ENCODE measurements at places on chromosomes 4 and X. TPM values are rescaled to one million over a fixed set of nuclear protein-coding genes. Genes with fewer than 3 reads are reported as not detected.

TAF7L gene
- total RNA-seq, result not detected

ETDA gene
- not detected for total RNA-seq

GRCh38 chrX:118038614-118039365 lies 77.8 kb downstream of the KLHL13 start:
- DNase-seq, result no peak

GRCh38 chrX:70129816-70130215 lies 3.4 kb upstream of the IGBP1 start:
- DNase-seq, result no peak

DNA sequence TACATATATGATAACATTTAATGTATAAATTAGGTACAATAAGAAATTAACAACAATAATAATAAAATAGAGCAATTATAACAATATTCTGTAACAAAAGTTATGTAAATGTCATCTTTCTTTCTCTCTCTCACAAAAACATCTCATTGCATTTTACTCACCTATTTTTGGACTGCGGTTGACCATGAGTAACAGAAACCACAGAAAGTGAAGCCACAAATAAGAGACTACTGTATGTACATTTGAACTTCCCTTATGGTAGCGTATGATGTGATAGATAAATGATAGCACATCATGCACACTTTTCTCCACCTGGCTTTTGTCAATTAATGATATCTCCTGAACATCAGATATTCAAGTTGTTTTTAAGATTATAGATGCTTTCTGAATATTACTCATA lies 80.5 kb downstream of the HNRNPD start:
- peak; percentile 1 for DNase-seq

DNA sequence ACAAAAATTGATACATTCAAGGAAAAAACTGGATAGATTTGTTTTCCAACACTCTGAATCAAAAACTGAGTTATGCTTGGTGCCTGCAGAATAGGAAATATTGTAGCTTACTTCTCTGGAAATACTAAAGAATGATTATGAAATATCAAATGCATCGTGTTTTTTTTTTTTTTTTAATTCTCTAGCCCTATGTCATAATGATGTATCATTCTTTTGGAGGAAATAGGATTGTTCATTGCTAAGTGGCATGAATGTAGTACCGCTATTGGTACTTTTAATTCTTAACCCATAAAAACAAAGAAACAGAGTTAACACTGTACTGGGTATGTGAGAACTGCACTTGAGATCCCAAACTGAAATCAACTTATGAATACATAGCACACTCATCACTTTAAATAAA lies 7.6 kb upstream of the FAM200B start:
- no peak for DNase-seq

DNA sequence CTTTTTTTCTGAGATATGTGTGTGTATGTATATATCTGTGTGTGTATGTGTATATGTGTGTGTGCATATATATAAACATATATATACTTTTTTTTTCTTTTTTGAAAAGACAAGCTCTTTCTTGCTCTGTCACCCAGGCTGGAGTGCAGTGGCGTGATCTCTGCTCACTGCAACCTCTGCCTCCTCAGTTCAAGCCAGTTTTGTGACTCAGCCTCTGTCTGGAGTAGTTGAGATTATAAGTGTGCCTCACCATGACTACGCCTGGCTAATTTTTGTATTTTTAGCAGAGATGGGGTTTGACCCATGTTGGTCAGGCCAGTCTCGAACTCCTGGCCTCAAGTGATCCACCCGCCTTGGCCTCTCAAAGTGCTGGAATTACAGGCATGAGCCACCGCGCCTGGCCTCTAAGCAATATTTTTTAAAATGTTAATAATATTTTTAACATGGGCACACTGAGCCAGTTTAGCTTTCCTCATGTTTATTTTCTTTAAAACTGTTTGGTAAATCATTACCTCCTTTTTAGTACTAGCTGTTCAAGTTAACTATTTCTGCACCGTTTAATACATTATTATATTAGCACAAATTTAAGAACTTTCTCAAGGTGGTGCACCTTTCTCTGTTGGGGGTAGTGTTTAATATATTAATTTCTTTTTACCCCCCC lies 33.3 kb downstream of the BBS12 start:
- peak; percentile 94 for DNase-seq

- DNase-seq, result no peak
Observed at GRCh38 chr4:104524591-104524990, 29.9 kb upstream of the CXXC4 start.

DNA sequence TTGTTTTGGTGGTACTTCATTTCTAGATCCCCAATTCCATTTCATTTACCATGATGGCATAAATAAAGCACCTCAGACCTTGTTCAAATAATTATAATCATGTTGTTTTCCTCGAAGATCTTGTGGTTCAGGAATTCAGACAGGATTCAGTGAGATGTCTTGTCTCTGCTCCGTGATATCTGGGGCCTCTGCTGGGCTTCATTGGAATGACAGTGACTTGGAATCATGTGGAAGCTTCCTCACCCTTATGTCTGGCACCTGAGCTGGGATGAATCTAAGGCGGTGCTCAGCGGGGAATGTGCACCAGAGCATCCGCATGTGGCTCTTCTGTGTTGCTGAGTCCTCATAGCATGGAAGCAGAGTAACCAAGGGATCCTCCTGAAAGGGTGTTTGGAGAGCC lies 132.2 kb downstream of the VEGFC start:
- DNase-seq, result peak; percentile 17

DCX gene
- total RNA-seq, result not detected

HPGDS gene
- not detected for total RNA-seq

CD99L2 gene
- 46.2 TPM for total RNA-seq

DNA sequence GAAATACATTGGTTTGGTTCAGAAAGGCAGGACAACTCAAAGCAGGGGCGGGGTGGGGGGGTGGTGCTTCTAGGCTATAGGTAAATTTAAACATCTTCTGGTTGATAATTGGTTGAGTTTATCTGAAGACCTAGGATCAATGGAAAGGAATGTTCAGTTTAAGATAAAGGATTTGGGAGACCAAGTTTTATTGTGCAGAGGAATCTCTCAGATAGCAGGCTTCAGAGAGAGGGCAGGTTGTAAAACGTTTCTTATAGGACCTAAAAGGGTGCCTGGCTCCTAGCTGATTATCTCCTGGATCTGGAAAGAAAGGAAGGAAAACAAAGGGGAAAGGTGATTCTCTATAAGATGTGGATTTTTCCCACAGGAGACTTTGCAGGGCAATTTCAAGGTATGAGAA lies 94.0 kb downstream of the TMEM47 start:
- DNase-seq, result no peak

GRCh38 chr4:138938366-138938690 lies 77.3 kb upstream of the NOCT start:
- peak; percentile 33 for DNase-seq

GRCh38 chrX:130155564-130155963 lies 10.1 kb downstream of the AIFM1 start:
- no peak for DNase-seq

- no peak for DNase-seq
Observed at GRCh38 chr4:21544415-21544814, 404.2 kb downstream of the KCNIP4 start.

GRCh38 chrX:7134981-7135380 lies 12.5 kb upstream of the STS start:
- no peak for DNase-seq

DNA sequence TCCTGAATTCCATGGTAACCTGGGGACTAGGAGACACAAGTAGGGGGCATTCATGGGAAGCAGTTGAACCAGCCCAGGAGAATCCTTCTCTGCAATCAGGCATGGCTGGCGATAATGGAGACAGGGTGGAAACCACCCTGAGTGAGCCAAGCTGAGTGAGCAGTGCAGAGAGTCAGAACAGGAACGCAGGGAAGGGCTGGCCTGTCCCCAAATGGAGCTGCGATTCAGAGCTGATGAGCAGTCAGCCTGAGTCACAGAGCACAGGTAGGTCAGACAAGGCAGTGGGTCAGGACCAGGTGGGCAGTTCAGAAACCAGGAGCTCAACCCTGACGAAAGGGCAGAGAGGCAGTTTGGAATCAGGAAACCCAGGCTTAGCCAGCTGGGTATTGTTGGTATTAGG lies 129.0 kb downstream of the BTC start:
- no peak for DNase-seq

GRCh38 chrX:19382555-19383145 lies 38.9 kb downstream of the PDHA1 start:
- peak; percentile 8 for DNase-seq

GRCh38 chr4:184588893-184589292 lies 60.4 kb downstream of the CASP3 start:
- peak; percentile 6 for DNase-seq

DNA sequence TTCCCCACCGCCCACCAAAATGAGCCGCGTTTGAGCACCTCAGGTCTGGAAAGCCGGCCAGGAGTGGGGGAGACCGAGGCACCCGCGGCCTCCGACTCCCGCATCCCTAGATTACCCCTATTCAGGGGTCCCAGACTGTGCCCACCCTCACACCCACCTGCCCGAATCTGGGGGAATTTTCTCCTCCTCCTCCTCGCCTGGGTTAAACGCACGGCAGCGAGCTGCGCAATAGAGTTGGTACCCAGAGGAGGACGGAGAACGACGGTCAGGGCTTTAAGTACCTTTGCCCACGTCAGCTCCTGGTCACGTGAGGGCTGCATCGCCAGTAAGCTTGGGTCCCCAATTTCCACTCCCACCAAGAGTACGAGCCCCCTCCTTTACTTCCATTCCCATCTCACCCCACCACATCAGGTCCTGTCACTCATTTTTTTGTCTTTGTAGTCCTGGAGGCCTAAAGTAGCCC lies at the start of gene ARMCX2:
ARMCX2 (minus strand) TSS at position 250 of the 463 bp plus-strand sequence. CDS start 2,262 bp downstream, outside the sequence.
- DNase-seq, result peak; percentile 89

- peak; percentile 32 for DNase-seq
Observed at GRCh38 chr4:112633477-112634235, 3.1 kb downstream of the ZGRF1 start.

DNA sequence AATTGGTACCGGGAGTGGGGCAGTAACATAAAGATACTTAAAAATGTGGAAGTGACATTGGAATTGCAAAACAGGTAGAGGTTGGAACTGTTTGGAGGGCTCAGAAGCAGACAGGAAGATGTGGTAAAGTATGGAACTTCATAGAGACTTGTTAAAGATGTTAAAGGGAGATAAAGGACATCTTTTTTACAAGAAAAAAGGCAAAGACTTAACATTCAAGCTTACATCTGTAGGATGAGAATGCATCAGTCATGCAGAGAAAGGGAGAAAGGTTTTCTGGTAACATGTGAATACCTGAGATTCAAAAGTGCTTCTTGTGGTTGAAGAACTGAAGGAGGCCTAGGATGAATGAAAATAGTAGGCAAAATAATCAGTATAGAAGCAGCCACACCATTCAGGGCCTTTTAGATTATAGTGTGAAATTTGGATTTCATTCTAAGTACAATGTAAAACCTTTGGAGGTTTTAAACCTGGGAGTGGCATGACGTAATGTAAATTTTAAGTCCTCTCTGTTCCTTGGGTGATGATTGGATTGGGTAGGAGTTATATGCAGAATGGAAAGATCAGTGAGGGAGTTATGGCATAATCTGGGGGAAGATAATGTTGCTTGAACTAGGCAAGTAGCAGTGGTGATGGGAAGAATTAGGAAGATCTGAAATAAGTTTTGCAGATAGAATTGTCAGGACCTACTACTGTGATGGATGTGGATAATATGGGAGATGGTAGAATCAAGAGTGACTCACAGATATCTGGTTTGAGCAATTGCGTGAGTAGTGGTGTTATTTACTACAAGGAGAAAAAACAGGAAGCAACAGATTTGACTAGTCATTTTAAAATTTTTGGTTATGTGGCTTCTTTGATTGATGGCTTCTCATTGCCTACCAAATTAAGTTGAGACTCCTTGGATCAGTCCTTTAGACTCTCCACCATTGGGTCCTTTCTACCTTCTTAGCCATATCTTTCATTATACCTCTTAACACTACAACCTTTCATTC lies 138.7 kb downstream of the VSIG4 start:
- DNase-seq, result no peak

GRCh38 chr4:143597276-143597675 lies 83.8 kb downstream of the SMARCA5 start:
- no peak for DNase-seq

LRP2BP gene
- 0.45 TPM for total RNA-seq

- DNase-seq, result no peak
Observed at GRCh38 chr4:169346840-169347239, 76.1 kb upstream of the SH3RF1 start.

HGFAC gene
- total RNA-seq, result 0.40 TPM

DNA sequence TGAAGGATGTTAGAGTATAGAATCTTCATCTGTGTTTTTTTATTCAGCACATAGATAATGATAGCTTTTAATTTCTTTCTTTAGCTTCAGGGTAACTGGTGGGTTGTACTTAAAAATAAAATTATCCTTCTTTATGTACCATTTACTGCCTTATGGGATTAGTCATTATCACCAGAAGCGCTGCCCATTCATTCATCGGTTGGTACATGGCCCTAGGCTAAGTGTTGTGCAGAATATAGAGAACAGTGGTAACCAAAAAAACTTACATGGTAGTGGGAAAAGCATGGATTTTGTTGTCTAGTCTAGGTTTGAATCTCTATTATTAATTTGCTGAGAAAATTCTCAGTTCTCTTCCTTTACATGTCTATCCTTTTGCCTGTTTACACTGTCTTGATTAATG lies 43.5 kb upstream of the PDE5A start:
- DNase-seq, result no peak
